ENCODE measurements at places on chromosomes 13 and 19.

DNA sequence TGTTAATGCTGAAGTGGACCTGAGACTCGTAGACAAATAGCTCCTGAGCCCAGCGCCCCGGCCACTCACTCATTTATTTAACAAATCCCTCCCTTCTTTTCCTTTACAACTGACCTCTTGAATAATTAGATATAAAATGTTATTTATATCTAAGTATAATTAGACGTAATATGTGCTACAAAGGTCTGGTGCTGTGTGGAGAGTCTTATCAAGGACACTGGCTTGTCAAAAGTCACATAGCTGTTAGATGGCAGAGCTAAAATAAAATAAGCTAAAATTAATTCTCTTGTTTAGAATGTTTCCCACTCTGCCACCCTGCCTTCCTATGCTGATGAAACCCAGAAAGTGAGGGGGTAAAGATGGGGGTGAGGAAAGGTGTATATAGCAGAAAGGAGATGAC is 73.0 kb upstream of the FAM216B start:
- DNase-seq = no peak

DNA sequence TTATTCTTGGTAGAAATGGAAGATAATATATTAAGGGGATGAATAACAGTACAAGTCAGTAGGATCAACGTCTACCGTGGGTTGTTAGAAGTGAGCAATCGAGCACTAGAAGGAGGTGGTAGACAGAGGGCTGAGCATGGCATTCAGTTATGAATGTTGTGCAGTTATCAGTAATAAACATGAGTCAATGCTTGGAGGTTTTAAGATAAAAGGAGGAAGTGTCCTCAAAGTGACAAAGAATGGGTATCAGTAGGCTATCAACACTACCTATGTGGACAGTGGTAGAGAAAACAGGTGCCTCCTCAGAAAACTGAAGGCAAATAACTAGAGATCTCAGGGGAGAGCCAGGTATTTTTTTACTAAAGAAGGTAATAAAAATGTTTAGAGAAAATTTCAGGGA is 1607.0 kb downstream of the PCDH9 start:
- no peak for DNase-seq

DNA sequence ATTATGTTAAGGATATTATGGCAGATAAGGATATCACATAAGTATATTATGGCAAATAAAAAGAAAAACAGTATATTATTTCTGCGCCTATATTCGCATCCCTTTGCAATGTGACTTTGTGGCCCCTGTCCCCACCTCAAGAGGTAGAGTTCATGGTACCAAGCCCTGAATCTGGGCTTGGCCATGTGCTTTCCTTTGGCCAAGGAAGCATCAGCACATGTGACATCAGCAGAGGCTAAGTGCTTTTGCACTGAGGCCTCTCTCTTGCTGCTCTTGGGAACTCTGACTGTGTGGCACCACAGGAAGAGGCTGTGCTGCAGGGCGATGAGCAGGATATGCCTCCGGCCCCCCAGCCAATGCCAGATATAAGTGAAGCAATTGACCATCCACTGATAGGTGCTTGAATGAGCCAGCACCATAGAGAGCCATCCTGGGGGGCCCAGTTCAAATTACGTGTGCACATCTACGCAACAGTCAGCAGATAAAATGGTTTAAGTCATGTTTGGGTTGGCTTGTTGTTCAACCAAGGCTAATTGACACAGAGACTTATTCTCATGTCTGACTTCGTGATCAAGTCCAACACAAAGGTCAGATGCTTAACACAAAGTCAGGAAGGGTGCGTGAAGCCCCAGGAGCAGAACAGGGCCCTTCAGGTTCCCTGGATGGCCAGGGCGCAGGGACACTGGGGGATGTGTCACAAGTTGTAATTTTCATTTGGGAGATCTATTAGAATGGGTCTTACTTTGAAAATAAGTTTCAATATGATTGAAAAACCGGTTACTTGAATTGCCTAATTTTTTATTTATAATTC is 173.3 kb downstream of the COL4A1 start:
- DNase-seq = no peak

DNA sequence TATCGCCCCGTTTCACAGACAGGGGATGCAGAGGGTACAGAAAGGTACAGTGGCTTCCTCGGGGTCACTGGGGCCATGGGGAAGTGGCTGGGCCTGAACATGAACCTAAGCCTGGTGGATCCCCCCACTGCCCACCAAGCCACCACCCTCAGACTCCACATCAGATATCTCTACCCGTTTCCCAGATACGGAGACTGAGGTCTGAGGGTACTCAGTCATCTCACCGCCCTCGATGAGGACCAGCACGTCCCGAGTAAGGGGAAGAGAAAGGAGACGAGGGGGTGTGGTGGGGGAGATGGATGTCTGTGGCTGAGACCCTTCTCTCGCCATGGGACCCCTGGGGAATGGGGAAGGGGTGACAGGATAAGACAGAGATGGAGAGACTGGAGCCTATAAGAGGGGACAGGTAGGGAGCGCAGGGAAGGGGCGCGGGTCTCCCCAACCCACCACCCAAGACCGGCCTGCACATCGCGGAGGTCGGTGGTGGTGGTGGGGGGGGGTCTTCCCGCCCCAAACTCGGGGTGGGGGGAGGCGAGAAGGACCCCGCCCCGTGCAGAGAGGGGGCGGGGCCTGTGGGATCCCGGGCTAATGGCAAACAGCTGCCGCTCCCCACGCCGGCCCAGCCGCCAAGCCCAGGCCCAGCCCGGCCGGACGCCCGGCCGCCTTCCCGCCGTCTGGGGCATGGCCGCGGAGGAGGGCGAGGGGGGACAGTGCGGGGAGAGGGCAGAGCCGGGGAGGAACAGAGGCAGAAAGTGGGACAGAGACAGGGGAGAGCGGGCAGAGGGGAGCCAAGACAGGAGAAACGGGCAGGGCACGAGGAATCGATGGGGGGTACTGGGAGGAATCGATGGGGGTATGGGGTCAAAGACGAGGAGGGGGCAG is 698 bp downstream of the KANK2 start:
- DNase-seq = no peak

DNA sequence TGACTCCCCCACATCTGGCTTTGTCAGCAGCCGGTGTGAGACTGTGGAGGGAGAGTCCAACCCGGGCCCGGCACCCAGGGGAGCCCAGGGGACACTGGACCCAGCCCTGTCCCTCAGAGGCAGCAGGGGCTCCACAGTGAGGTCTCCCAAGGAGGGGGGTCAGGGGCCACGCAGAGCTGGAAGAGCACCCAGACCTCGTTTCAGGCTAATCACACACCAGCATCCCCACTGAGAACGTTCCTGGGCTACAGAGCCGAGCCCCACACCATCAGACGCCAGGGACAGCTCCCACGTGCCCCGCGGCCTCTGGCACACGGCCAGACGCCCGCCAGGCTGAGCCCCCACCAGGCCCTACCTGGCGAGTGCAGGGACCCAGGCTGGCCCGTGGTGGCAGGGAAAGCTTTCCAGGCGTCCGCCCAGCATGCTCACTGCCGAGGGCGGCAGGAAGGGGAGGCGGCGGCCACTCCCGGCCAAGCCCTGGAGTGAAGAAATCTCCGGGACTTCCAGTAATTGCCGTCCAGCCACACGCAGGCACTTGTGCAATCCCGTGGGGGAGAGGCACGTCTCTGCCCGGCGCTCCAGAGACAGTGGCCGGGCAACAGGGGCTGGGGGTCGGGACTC is 19.2 kb downstream of the SBNO2 start:
- no peak for DNase-seq

DNA sequence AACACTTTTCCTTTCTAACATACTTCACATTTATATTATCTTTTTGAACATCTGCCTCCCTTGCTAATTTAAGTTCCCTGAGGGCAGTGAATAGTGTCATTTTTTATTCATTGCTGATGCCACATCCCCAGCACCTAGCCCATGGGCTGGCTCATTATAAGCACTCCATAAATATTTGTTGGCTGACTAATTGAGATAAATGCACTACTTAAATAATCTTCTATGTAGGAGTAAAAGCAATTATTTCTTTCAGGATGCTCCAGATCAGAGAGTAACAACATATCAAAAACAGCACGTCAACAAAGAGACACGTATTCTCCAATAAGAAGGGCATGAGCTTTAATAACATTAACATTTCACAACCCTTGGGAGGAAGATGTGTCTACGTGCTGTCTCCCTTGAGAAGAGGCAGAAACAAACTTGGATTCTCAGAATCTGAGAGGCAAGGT is 228.2 kb downstream of the LHFPL6 start:
- no peak for DNase-seq

- DNase-seq = no peak
Measured at GRCh38 chr13:44815623-44816022, 173.6 kb downstream of the NUFIP1 start.

DNA sequence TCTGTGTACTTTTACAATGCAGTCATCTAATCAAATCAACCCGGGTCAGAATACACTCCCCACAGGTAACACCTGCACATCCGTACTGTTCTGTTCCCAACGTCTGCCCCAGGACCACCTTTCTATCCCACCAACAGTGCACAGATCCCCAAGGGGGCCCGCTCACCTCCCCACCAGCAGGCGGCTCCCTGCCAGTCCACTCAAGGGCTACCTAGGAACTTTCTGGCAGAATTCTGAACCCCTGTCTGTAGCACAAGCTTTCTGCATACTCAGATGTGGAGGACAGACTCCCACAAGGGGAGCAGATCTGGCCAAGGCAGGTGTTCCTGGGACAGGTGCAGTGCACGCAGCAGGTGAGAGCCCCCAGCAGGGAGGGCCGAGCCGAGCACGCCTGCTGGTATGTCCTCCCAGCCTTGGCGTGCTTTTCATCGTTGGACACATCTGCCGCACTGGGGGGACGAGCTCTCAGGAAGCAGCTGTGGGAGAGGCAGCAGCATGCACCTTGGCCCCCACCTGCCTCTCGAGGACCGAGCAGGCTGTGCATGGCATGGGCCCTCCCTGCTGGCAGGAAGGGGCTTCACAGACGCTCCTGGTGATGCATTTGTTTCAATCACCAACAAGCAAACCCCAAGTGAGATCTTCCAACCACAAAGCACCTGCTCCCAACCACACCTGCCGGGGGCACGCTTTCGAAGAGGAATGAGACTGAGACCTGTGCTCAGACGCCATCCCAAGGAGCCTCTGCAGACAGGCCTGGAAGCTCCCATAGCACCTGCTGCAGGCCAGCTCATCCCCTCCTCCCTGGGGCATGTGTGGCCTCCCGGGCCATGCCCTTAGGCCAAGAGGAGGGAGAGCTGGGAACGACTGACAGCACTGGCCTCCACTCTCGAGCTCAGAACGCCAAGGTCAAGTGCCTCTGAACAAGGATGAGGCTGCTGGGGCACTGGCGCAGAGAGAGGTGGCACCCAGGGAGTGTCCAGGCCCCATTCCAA is 35.9 kb downstream of the RAB20 start:
- DNase-seq = no peak

DNA sequence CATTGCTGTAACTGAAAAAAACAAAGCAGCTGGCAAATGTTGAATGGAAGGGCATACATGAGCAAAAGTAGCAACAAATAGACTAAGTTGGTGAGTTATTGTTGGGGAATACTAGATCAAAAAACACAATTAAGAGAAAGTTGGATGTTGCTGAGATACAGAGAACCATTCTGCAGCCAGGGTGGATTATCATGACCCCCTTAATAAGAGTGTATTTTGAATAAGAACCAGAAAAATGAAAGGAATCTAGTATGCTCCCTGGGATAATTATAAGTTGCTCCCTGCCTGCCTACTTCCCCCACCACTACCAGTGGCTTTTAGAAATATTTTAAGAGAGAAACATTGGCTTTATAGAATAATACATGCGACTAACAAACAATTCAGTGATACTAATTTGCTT is 14.5 kb upstream of the TRPC4 start:
- no peak for DNase-seq

GRCh38 chr13:74444161-74444571 is 310.0 kb upstream of the KLF12 start:
- DNase-seq = no peak

DNA sequence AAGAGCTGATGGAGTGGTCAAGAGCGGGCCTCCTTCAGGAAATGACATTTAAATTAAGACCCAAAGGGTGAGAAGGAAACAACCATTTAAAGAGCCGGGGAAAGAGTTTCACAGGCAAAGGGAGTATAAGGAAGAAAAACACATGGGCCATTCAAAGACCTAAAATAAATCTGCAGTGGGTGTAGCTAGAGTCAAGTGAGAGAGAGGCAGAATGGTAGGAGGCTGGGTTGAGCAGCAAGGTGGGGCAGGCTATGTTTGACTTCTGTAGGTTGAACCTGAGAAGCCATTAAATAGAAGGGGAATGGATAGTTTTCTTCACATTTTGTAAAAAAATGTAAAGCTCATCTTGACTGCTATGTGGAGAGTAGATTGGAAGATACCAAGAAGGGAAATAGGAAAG is 183.8 kb downstream of the LACC1 start:
- no peak for DNase-seq

- peak; percentile 26 for DNase-seq
Measured at GRCh38 chr13:42047561-42048341, 697 bp upstream of the DGKH start.

DNA sequence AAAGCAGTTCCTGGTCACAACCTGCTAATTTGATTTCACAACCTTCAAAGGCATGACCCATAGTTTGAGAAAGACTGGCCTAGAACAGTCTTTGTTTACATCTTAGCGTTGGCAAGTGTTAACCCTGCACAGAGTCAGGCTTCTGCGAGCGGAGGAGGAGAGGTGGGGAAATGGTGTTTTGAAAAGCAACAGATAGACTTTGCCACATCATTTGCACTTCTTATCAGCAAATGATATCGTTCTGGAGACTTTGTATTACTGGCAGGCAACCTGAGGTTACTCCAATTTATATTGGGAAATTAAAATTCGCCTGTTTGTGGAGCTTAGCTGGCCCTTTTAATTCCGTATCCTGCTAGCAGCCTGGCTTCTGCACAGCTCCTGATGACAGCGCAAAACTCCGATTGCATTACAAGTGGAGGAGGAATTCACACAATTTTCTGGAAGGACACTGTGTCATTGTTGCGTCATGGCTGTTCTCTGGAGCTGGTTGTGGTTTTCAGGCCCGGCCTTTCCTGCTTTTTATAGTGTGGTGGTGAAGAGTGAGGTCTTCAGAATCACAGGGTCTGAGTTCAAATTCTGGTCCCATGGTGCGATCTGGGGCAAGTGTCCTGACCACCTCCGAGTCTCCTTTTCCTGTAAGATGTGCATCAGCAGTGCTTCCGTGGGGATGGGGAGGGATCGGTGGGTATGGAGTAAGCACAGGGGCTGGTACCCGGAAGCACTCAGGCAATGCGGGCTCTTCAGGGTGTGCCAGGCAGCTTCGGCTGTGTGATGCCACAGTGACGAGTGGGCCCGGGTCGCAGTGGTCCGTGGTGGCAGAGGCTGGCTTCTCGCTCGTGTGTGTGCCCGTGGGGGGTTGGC is 49.1 kb upstream of the EHD2 start:
- no peak for DNase-seq

All from CD4-positive, alpha-beta T cell treated with Interleukin-21 for 1 hour (primary cell).